ENCODE measurements at places on chromosomes 7 and 10.
A peak's percentile ranks its signal among the peaks of the same experiment; 100 is the strongest.

DNA sequence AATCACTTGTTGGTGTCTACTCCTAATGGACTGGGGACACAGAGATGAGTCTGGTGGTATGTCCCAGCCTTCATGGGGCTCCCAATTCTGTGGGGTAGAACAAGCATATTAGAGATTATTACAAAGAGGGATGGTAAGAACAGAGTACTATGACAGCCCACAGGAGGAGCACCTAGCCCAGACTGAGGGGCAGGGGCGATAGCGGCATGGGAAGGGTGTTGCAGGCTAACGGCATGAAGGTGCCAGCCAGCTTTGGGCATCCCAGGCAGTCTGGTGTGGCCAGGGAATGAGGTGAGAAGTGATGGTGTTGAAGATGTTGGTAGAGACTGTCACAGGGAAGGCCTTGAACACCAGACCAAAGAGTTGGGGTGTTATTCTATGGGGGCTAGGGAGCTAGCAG lies 280.0 kb downstream of the RPS24 start:
- no peak for DNase-seq

- DNase-seq, result peak; percentile 96
These were observed 157.5 kb upstream of the KLF14 start for GRCh38 chr7:130891254-130892094.

- DNase-seq, result no peak
These were observed 62.4 kb upstream of the LRRC18 start for GRCh38 chr10:49001870-49002672.

DNA sequence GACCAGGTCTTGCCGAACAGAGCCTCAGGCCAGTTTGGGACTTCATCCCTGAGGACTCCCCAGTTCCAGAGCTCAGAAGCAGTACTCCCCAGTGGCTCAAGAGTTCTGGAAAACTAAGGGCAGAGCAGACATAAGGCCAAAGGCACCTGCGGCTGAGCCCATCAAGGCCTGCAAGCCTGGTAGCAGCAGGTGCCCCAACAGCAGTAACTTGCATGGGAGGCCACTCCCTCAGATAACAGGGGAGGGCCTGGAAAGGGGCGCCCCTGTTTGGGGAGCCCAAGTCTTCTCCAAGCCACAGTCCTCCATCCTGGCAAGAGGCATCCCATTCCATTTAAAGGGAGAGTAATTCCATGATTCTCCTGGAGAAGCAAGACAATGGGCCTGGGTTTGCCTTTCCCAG lies 13.0 kb downstream of the POLL start:
- no peak for DNase-seq

GRCh38 chr10:72459301-72459700 lies 104.6 kb upstream of the DNAJB12 start:
- DNase-seq, result no peak

Data from ACHN (cell line).